Suppressor macrophage treated with lipopolysaccharide for 4 hours (primary cell): ENCODE measurements at places on chromosomes 12 and 14.

- DNase-seq: no peak
Measured at GRCh38 chr12:60577607-60578006, 981.8 kb downstream of the SLC16A7 start.

DNA sequence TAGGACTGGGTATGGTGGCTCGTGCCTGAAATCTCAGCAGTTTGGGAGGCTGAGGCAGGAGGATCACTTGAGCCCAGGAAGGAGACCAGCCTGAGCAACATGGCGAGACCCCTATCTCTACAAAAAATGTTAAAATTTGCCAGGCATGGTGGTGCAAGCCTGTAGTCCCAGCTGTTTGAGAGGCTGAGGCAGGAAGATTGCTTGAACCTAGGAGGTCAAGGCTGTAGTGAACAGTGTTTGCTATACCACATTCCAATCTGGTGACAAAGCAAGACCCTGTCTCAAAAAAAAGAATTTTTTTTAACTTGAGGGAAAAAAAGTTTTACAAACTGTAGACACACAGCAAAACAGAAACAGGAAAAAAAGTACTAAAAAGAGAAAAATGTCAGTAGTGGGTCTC is 2.3 kb upstream of the MAP3K9 start:
- DNase-seq: no peak

DNA sequence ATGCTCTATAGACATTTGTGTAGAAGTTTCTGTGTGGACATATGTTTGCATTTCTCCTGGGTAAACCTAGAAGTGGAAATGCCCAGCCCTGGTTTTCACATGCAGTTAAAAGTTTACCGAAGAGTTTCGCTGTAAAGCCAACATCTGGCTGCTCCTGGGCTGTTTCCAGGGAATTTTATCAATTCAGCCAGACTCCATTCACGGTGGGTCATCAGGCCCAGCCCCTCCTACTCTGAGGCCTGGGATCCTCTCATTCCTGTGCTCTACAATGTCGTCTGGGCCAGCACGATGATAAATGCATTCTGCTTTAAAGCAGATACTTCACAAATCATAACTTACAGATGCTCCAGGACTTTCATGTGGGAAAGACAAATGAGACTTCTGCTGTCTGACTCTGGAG is 7.1 kb downstream of the NUAK1 start:
- DNase-seq: no peak

- no peak for DNase-seq
Measured at GRCh38 chr12:19301688-19302087, 137.6 kb upstream of the AEBP2 start.

DNA sequence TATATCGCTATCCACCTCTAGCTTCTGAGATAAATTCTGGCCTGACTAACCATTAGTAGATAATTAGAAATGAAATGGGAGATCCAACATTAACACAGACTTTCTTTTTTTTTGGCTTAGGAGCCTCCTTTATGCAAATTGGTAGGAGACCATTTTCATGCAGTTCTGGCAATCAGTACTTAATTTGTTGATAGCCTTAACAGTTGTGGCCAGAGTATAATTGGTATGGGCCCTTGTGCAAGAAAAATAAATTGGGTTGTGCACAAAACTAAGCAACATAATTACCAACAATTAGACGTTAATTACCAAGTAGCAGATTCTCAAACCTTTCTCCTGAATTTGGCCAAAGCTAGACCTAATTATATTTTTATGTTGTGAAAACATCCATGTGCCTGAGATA is 111.0 kb downstream of the MGAT4C start:
- no peak for DNase-seq

DNA sequence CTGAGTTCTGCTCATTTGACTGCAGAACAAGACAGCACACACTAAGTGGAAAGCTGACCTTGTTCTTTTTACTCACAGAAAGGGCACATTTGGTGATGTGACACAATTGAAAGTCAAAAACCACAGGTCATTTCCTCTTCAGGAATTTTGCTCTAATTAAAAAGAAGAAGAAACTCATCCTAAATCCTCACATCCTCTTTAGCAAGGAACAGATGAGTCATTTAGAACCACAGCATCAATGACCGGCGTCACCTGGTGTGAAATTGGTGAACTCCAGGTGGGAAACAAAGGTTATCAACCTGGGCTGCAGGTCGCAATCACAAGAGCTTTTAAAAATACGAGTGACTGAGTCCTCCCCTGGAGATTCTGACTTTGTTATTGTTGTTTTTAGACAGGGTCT is 2.9 kb upstream of the RNU6-8 start:
- peak; percentile 56 for DNase-seq

- DNase-seq: no peak
Measured at GRCh38 chr12:43979450-43979849, 143.6 kb downstream of the TMEM117 start.

GRCh38 chr14:33229269-33229929 is 290.7 kb downstream of the NPAS3 start:
- no peak for DNase-seq

DNA sequence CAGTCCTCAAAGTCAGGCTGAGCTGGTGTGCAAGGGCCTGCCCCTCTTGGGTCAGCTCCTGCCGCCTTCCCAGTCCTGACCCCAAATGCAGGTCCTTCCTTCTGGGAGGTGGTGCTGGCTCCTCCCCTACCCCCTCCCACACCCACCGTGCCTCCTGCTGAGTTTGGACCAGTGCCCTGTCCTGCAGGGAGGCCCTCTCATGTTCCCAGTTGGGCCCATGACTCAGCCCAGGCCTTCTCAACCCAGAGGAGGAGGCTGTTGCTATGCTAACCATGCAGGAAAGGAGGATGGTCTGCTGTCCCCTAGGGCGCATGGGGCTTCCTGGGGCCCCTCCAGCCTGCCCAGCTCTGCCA is 4.4 kb downstream of the ZBTB42 start:
- peak; percentile 36 for DNase-seq

DNA sequence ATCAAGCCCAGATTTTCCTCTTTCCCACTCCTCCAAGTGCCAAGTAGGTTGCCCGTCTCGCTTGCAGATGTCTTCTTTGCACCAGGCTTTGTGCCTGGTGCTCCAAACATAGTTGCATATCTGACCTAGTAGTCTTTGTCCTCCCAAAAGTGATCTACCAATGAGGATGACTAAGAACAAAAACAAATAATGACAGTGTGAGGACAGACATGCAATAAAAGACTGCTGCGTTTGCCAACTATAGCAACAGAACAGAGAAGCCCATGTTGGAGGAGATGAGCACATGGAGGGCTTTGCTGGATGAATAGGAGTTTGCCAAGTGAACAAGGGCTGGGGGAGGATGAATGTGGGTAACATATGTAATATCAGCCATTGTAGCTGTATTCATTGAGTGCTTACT is 15.6 kb downstream of the DTX1 start:
- no peak for DNase-seq

- no peak for DNase-seq
Measured at GRCh38 chr12:87096082-87096585, 839.9 kb upstream of the MGAT4C start.

GRCh38 chr12:108316176-108317086 is 22.7 kb downstream of the CMKLR1 start:
- no peak for DNase-seq

- no peak for DNase-seq
Measured at GRCh38 chr12:131831635-131832041, 3.4 kb downstream of the MMP17 start.

DNA sequence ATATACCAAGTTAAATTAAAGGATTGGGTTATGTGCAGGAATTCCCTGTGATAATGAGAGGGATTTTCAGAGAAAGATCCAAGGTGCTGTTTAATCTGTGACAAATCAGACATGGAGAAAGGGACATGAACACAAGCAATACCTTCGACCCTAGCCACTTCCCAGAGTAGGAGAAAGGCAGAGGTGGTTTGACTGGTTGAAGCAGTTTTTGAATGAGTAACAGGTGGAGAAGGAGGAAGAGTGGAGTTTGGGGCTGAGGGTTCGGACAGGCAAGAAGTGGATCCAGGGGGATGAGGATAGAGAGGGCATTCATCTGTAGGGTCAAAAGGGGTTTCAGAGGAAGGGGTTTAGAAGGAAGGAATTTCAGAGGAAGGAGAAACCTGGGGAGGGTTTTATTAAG is 27.4 kb upstream of the A2M start:
- DNase-seq: no peak

DNA sequence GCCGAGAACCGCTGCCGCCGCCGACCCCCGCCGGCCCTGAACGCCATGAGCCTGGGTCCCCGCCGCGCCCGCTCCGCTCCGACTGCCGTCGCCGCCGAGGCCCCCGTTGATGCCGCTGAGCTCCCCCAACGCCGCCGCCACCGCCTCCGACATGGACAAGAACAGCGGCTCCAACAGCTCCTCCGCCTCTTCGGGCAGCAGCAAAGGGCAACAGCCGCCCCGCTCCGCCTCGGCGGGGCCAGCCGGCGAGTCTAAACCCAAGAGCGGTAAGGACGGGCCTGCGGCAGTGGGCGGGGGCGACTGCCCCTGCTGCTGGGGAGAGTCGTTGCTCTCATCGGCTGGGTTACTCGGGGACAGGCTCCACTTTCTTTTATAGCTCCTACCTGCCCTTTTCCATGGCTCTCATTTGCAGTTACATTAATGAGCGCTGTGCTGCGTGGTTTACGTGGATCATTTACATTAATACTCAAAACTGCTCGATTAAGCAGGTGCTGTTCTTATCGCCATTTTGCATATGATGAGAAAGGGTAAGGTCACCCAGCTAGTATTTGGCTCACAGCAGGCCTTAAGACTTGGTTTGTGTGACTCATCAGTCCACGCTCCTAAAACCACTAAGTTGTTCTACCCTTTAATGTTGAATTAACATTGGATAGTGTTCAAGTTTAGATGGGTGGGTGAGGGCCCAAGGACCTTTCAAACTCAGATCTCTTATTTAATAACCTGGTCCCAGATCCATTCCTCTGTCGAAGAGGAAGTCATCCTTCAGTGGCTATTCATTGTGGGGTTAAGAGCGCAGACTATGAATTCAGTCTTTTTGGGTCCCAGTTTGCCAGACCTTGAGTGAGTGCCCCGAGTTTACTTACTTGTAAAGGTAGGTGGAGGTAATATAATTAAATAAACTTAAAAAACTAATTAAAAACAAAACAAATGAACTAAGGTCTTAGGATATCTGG is 823 bp downstream of the RNF10 start:
- peak; percentile 63 for DNase-seq

- no peak for DNase-seq
Measured at GRCh38 chr14:30299915-30300314, 259.0 kb upstream of the G2E3 start.

GRCh38 chr12:43655586-43655985 is 103.0 kb downstream of the PUS7L start:
- peak; percentile 2 for DNase-seq

DNA sequence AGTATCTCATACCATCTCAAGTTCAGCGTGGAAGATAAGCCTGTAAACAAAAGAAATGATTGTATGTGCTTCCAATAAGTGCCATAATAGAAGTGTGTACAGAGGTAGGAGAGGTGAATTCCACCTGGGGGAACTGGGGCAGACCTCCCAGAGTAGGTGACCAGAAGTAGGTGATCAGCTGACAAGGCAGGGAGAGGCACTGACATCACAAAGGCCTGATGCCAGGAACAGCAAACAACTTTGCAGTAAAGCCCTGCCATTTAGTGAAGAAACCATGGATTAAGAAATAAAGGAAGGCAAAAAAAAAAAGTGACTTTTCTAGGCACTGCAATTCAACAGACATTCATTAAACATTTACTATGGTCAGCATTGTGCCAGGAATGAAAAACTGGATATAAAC is 31.1 kb downstream of the NR1H4 start:
- DNase-seq: no peak

- DNase-seq: no peak
Measured at GRCh38 chr14:78673845-78674244, 503.7 kb downstream of the NRXN3 start.

GRCh38 chr12:171743-172676 is 41.9 kb downstream of the SLC6A12 start:
- DNase-seq: no peak

- DNase-seq: no peak
Measured at GRCh38 chr14:20347747-20348146, 4.3 kb downstream of the PARP2 start.

DNA sequence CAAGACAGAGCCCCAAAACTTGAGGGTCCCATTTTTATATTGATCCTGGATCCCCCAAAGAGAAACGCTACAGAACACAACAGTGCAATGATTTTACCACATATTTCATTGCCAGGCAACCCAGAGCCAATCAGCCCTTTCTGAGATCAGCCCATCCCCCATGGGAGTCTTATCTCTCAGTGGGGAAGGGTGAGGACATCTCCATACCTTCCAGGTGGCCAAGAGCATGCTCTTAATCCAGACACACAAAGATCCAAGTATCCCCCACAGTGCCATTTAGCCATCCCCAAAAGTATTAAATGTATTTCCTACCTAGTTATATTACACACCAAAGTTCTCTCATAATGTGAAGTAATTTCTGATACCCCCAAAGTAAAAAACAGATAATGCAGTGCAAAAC is 62.6 kb upstream of the AMN start:
- no peak for DNase-seq

GRCh38 chr12:46449856-46450255 is 77.3 kb upstream of the SLC38A2 start:
- no peak for DNase-seq

DNA sequence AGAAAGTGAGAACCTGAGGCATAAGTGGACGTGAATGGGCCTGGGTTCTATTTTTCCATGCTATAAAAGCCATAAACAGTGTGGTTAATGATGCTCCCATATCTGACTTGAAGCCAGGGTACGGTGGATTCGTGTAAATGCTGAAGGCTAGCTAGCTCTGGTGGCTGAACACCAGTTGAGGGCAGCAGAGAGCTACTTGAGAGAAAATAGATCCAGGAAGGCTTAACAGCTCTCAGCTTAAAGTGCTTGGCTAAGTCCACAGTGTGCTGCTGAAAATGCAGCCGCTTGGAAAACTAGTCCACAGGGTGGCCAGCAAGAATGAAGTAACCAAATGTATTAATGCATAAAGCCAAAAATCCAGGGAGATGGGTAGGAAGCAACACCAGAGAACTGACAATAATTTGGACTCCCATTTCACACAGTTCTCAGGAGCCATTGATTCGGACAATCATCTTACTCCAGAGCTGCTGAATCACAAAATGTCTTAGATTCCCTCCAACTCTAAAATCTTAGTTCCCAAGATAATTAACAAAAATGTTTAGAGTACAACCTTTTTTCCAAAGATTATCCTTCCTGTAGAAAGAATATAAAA is 15.0 kb upstream of the FOXG1 start:
- DNase-seq: peak; percentile 41

DNA sequence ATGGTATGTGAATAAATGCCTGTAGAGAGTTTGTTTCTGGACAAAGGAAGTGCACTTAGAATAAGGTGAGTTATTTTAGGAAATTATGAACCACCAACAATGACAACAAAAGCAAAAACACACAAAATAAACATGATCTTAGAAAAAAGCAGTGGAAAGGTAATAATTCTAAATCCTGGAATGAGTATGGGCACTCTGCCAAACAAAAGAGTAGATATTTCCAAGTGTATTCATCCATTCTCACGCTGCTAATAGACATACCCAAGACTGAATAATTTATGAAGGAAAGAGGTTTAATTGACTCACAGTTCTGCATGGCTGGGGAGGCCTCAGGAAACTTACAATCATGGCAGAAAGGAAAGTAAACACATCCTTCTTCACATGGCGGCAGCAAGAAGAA is 269.3 kb upstream of the NPAS3 start:
- DNase-seq: no peak
